Activated naive CD8-positive, alpha-beta T cell treated with anti-CD3 and anti-CD28 coated beads, Interleukin-2, amount 50 U/mL, for 24 hours (primary cell): ENCODE measurements at places on chromosomes 3 and 15.

- no peak for DNase-seq
- no peak overlapping the region for H3K27ac ChIP-seq
- no peak overlapping the region for H3K4me3 ChIP-seq
- no peaks in the 10 kb centered on the region for H3K4me1 ChIP-seq
- no peaks in the 10 kb centered on the region for H3K27me3 ChIP-seq
Measured at GRCh38 chr3:84100861-84101260, 857.9 kb upstream of the CADM2 start.

DNA sequence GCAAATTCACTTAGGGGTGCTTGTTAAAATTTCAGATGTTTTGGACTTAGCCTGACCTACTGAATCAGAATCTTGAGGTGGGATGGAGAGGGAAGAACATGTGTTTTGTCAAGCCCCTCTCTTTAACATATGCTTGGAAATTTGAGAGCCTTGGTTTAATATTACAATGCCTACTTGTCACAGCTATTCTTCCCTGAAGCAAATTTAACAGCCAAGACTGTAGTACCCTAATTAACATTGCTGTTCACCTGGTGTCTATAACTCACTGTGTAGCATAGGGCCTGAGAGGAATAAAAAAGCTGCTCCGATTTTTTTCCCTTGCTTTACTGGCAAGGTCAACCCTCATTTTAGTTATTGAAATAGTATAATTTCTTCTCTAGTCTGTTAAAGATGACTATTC, 880.1 kb downstream of the CADM2 start:
- H3K4me1 ChIP-seq, result no peaks in the 10 kb centered on the region
- H3K36me3 ChIP-seq, result no peaks in the 10 kb centered on the region
- H3K27ac ChIP-seq, result no peak overlapping the region
- H3K27me3 ChIP-seq, result no peaks in the 10 kb centered on the region

DNA sequence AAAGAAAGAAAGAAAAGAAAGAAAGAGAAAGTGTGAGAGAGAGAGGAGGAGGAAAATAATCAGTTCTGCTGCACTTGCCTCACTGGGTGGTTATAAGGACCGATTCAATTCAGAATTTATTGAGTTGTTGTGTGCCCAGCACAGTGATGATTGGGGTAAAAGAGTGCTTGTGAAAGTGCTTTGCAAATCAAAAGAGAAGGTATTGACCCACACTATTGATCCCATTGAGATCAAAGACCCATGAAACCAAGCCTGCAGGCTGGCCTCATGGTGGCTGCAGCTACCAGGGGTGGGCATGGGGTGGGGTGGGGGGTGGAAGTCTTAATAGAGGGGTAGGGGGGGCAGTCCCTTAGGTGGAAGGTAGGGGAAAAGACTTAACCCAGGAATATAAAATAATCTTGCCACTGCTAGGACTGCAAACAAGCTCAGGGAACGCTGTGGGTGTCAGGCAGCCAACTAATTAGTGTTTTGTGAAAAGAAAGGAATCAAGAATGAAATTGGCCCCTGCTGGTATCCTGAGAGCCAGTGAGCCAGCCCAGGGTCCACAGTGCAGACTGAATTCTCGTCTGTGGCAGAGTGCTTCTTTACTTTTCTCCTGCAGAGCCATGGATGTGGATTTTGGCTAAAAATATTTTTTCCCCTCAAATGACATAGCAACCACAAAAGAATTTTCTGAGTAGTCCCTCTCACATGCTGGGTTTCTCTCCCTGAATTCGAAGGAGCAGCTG, 34.2 kb downstream of the CLEC3B start:
- no peak overlapping the region for H3K4me3 ChIP-seq
- peaks cover 37% of the 10 kb centered on the region for H3K4me1 ChIP-seq
- H3K27me3 ChIP-seq, result peaks cover 9% of the 10 kb centered on the region
- no peak for DNase-seq
- no peak overlapping the region for H3K27ac ChIP-seq
- no peaks in the 10 kb centered on the region for H3K36me3 ChIP-seq

DNA sequence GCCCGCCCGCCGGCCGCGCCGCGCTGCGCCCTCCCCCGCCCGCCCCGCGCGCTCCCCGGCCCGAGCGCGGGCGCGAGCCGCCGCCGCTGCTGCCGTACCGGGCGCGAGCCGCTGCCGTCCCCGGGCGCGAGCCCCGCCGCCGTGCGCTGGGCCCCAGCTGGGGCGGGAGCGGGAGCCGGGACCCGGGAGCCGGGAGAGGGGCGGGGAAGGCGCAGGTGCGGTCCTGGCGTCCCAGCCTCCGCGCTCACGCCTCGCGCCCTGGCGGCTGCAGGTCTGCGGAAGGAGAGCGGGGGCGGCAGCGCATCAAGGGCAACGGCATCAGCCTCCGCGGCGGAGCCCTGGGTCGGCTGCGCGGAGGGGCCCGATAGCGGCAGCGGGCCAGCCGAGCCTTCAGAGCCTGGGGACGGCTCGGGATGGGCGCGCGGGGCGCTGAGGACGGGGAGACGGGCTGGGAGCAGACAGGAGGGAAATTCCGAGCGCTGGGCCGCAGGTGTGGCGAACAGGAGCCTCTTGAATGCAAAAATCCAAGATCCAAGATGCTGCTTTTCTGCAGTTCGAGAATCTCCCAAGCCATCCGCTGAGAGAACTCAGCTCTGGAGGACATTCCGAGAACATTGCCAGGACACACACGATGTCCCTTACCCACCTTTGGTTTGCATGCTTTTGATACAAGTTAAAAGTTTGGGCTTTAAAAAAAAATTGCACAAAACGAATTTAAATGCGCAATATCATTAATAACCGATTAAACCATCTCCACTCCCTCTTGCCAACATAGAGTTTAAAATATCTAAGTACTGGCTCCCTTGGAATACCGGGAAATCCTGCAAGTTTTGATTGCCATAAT, 251.1 kb downstream of the TJP1 start:
- peaks cover 4% of the 10 kb centered on the region for H3K4me1 ChIP-seq
- peaks cover 1% of the 10 kb centered on the region for H3K36me3 ChIP-seq
- no peak overlapping the region for H3K27ac ChIP-seq

DNA sequence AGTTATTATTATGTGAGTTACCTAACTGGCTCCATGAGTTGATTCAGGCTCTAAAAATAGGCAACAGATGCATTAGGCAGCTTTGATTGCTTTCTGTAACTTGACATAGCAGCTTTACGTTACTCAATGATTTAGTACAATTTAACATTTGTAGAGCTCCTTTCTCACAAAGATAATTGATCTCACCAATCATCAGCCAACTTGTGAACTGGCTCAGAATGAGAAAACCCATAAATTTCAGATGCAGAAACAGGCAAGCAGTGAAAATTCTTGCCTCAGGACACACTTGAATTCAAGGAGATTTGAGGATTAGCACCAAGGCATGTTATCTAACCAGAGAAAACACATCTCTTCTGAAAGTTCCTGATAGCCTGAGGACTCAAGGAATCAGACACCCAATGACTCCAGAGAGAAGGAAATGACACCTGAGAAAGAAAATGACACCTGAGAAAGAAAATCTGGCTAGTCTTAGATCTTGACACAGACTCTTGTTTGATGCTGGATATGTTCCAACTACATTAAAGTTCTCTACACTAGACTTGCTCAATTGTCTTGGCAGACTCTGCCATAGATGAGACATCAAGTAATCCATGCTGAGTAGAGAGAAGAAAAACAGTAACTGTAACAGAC, 315.1 kb upstream of the CBLB start:
- H3K27ac ChIP-seq, result peak overlapping the region; percentile 87
- H3K27me3 ChIP-seq, result no peaks in the 10 kb centered on the region
- no peak overlapping the region for H3K4me3 ChIP-seq

- peaks cover 9% of the 10 kb centered on the region for H3K36me3 ChIP-seq
- no peak overlapping the region for H3K27ac ChIP-seq
- peaks cover 16% of the 10 kb centered on the region for H3K4me1 ChIP-seq
- no peak overlapping the region for H3K4me3 ChIP-seq
- no peaks in the 10 kb centered on the region for H3K27me3 ChIP-seq
- DNase-seq, result no peak
Measured at GRCh38 chr3:129747992-129748391, 141.5 kb upstream of the PLXND1 start.

GRCh38 chr3:72633121-72633520, 215.1 kb downstream of the SHQ1 start:
- peak overlapping the region; percentile 81 for H3K27ac ChIP-seq
- peaks cover 12% of the 10 kb centered on the region for H3K27me3 ChIP-seq
- peaks cover 62% of the 10 kb centered on the region for H3K4me1 ChIP-seq
- DNase-seq, result no peak
- H3K4me3 ChIP-seq, result no peak overlapping the region

- no peaks in the 10 kb centered on the region for H3K27me3 ChIP-seq
- no peaks in the 10 kb centered on the region for H3K4me1 ChIP-seq
- no peak overlapping the region for H3K4me3 ChIP-seq
- H3K36me3 ChIP-seq, result no peaks in the 10 kb centered on the region
Measured at GRCh38 chr3:159892801-159893200, 95.8 kb upstream of the IL12A start.

- no peaks in the 10 kb centered on the region for H3K4me1 ChIP-seq
- no peak overlapping the region for H3K4me3 ChIP-seq
- no peaks in the 10 kb centered on the region for H3K36me3 ChIP-seq
- no peak for DNase-seq
Measured at GRCh38 chr3:167783781-167784180, 48.3 kb downstream of the SERPINI1 start.

- no peak overlapping the region for H3K27ac ChIP-seq
- H3K4me1 ChIP-seq, result no peaks in the 10 kb centered on the region
- peaks cover 53% of the 10 kb centered on the region for H3K36me3 ChIP-seq
- no peak for DNase-seq
- no peaks in the 10 kb centered on the region for H3K27me3 ChIP-seq
Measured at GRCh38 chr15:30940359-30940758, 36.6 kb downstream of the FAN1 start.

DNA sequence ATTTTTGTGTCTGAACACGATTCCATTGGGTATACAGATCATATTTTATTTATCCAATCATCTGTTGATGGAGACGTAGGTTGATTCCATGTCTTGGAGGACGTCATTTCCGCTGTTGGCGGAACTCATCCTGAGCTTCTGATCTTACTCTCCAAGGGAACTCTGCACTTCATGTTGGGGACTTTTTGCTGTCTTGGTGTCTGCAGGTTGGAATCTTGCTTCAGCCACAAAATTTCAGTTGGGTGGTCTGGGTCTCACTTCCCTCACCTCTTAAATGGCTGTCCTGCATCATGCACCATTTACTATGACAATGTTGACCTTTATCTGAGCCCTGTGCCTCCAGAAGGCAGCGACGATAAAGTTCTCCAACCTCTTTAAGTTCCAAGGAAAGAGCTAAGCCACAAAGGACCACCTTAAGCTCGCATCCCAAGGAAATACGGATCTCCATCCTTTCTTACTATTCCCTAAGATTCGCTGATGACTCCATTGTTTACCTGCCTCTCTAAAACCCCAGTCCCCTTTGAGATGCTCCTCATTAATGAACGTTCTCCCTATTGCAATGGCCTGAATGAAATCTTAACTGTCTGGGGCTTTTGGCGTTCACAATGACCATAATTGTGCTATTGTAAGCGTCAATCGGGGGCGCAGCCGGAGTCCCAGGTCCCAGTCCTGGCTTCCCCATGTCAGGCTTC, 23.1 kb upstream of the RNU6-1 start:
- H3K27me3 ChIP-seq, result peaks cover 12% of the 10 kb centered on the region
- H3K36me3 ChIP-seq, result no peaks in the 10 kb centered on the region
- no peak for DNase-seq
- peak overlapping the region; percentile 43 for H3K27ac ChIP-seq
- peak overlapping the region; percentile 54 for H3K4me3 ChIP-seq

GRCh38 chr3:55407426-55407820, 79.7 kb downstream of the WNT5A start:
- no peak overlapping the region for H3K27ac ChIP-seq
- no peaks in the 10 kb centered on the region for H3K27me3 ChIP-seq
- no peak overlapping the region for H3K4me3 ChIP-seq
- no peak for DNase-seq

DNA sequence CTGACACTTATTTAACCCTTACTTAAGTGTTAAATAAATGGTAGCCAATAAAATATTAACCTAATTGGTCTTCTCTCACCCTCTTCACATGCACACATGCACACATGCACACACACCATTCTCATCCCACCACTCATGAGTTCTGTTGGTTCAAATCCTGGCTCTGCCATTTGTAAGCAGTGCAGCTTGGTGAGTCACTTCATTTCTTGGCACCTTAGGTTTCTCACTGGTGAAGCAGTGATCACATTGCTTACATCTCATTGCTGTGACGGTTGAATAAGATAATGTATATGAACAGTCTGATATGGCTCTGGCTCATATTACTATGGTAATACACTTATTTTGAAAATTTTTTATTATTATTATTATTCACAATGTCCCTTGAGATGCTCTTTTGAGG, 33.8 kb downstream of the RIOX2 start:
- peaks cover 13% of the 10 kb centered on the region for H3K4me1 ChIP-seq
- no peak overlapping the region for H3K4me3 ChIP-seq
- H3K36me3 ChIP-seq, result peaks cover 18% of the 10 kb centered on the region
- no peak overlapping the region for H3K27ac ChIP-seq
- no peaks in the 10 kb centered on the region for H3K27me3 ChIP-seq

GRCh38 chr3:81938681-81939080, 177.2 kb upstream of the GBE1 start:
- no peaks in the 10 kb centered on the region for H3K36me3 ChIP-seq
- no peaks in the 10 kb centered on the region for H3K27me3 ChIP-seq
- no peak for DNase-seq
- H3K27ac ChIP-seq, result no peak overlapping the region
- no peak overlapping the region for H3K4me3 ChIP-seq
- H3K4me1 ChIP-seq, result no peaks in the 10 kb centered on the region

- DNase-seq, result peak; percentile 7
- no peaks in the 10 kb centered on the region for H3K27me3 ChIP-seq
- H3K4me1 ChIP-seq, result peaks cover 19% of the 10 kb centered on the region
- H3K27ac ChIP-seq, result no peak overlapping the region
- no peak overlapping the region for H3K4me3 ChIP-seq
- H3K36me3 ChIP-seq, result no peaks in the 10 kb centered on the region
Measured at GRCh38 chr3:27800261-27800660, 78.1 kb upstream of the EOMES start.

- no peaks in the 10 kb centered on the region for H3K27me3 ChIP-seq
- H3K27ac ChIP-seq, result no peak overlapping the region
- DNase-seq, result no peak
- H3K4me3 ChIP-seq, result no peak overlapping the region
- H3K4me1 ChIP-seq, result peaks cover 2% of the 10 kb centered on the region
- H3K36me3 ChIP-seq, result peaks cover 52% of the 10 kb centered on the region
Measured at GRCh38 chr15:65732698-65733097, 59.4 kb downstream of the DENND4A start.

DNA sequence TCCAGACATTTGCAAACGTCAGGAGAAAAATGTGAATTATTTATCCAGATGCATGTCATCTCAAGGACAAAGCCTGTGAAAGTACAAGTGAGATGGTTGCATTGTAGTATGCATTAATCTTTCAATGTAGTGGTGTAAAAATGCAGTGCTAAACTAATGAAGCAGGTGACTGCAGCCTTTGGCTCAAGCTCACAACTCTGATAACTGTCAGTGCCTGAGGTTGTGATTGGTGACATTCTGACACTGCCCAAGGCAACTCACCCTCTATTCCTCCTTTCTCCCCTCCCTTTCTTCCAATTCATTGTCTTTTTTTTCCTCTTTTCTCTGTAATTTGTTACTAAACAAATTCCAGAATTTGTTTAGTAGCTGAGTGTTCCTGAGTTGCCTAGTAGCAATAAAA, 20.0 kb upstream of the TMOD3 start:
- H3K4me1 ChIP-seq, result no peaks in the 10 kb centered on the region
- H3K36me3 ChIP-seq, result peaks cover 2% of the 10 kb centered on the region
- H3K27me3 ChIP-seq, result no peaks in the 10 kb centered on the region
- no peak overlapping the region for H3K4me3 ChIP-seq
- no peak overlapping the region for H3K27ac ChIP-seq
